Urinary bladder (tissue), 4 donors: ENCODE measurements at places on chromosomes 4 and X.

DNA sequence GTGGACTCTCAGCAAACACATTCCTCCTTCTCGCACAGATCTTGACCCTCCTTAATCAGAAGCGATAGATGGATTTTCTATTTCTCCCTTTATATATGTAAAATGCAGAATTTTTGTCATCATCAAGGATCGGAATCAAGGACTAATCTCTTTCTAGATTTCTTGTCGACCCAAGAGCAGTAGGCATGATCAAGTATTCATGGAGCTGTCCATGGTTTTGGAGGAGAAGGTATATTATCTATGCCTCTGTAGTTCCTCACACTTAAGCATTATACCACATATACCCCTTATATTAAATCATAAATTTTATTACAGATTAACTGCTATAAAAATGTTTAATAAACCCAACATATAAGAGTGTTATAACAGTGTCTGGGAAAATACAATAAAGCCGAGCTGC is 886.8 kb downstream of the NLGN4X start:
- DNase-seq: no peak

- no peak for DNase-seq
Observed at GRCh38 chr4:153113061-153113837, 91.0 kb upstream of the TRIM2 start.

DNA sequence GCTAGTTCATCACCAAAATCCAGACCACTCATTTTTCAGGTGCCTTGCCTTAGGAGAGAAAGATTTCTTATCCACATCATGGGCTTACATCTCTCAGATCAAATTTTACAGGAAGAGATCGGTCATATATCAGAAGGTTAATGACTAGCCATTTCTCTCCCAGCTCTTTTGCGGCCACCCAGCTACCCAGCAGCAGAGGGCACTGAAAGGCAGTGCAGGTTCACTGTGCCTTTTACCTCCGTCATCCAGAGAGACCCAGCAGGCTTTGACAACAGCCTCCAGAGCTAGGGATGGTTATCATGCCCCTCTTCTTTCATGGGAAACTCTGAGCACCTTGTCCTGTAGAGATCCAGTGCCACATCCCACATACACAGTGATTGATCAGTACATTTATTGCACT is 384.8 kb downstream of the AFF2 start:
- DNase-seq: no peak

DNA sequence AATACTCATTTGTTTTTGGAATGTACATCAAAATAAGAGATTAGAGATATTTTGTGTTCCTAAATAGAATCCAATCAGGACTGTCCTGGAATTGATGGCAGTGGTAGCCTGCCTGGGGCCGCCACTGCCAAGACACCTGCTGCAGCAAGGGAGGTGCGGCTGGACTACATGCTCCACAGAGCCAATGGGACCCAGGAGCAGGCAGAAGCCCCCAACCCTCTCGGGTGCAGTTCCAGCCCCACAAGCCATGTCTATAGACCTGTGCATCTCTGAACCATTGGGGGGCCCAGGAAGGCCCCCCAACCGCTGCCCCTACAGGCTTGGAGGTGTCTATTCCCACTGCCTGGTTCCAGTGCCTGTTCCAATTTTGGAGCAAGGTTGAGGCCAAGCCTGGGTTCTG is 1524.3 kb downstream of the PCDH18 start:
- DNase-seq: no peak

- no peak for DNase-seq
Observed at GRCh38 chrX:140360284-140360683, 144.6 kb downstream of the SOX3 start.

GRCh38 chrX:9899640-9900111 is 67.5 kb upstream of the CLDN34 start:
- no peak for DNase-seq
